ENCODE measurements at places on chromosomes 1 and 21. TPM values are rescaled to one million over a fixed set of nuclear protein-coding genes. Genes with fewer than 3 reads are reported as not detected.

Gene PEAR1
- total RNA-seq = 62.6 TPM

- no peak for DNase-seq
These were observed 45.4 kb downstream of the RPL5 start for GRCh38 chr1:92877081-92877711.

DNA sequence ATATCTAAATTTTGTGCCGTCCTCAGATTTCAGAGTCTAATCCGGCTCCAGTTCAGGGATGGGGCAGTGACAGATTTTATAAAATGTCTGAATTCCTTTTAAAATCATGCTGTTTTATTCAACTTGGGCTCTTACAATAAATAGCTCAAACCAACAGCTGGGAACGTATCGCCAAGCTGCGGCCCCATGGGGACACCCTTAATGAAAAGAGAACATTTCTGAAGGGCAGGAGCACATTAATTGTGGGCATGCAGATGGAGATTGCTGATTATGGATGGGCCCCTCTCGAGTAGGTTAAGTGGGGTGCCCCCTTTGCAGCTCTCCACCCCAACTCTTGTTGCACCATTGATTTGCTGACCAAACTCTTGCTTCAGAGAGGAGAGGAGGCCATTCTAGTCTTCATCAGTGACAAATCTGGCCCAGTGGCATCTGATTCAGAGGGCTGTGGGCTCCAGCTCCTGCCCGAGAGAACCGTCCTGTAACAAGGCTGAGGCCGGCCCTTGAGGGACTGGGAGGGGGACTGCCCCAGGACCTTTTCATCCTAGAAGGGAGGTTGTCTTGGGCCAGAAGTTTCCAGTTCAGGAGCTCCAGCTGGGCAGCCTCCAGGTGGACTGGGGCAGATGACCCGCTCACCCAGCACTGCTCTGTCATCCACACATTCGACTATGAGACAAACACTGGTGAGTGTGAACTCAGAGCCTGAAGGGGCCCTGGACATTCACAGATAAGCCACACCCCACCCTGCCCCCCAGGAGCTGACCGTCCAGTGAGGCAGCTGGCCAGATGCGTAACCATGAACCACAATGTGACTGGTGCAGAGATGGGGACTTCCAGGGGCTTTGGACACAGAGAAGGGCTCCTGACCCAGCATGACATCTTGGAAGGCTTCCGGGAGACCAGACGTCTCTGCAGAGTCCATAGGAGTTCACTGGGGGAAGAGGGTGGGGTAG, 55.1 kb upstream of the TMEM51 start:
- no peak for DNase-seq

Gene NR5A2
- 18.1 TPM for total RNA-seq

DNA sequence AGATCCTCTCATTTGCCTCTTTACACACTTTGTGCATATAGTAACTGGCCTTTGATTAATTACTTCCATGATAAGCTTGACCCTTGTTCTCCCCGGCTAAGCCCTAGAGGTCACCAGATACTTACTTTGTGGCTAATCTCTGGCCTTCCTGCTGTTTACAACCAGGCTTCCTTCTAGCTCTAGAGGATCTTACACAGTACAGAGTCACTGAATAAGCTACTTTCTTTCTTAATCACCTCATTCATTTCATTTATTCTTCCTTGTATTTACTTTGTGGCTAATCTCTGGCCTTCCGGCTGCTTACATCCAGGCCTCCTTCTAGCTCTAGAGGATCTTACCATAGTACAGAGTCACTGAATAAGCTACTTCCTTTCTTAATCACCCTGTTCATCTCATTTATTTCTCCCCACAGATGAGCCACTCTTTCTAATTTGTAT, 144.3 kb upstream of the C1orf21 start:
- DNase-seq = no peak

Gene FCGR2B
- total RNA-seq = not detected

GRCh38 chr1:18641005-18641941, 10.6 kb downstream of the PAX7 start:
- DNase-seq = no peak

DNA sequence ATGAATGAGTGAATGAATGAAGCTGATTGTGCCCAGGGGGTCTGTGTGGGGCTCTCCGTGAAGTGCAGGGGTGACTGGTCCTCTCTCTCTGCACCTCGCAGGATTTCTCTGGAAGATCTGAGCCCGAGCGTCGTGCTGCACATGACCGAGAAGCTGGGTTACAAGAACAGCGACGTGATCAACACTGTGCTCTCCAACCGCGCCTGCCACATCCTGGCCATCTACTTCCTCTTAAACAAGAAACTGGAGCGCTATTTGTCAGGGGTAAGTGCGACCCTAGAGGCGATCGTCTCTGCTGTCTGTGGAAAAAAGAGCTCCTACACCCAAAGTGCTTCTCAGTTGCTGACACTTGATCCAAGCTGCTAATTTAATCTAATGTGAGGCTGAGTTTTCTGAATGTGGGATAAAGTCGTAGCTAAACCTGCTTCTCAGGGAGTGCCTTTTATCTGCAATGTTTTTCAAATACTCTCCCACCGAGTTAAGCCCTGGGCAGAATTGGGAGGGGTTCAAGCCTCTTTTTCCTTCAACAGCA, 101.7 kb downstream of the HUNK start:
- DNase-seq = no peak

DNA sequence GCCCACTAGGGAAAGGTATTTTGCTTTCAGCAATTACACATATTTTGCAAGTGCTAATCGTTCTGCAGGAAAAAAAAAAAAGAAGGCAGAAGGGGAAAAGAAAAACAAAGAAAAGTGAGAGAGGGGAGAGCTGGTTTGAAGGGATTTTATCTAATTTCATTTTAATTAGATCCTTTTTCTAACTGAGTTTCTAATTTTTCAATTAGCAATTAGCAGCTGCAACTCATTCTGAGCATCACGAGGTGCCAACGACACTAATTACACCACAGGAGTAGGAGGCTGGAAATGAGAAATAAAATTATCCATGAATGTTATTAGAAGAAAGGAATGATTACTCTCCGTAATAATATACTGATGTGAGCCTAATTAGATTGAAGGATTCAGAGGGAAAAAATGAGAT, 481.0 kb upstream of the CAMK1G start:
- no peak for DNase-seq

- DNase-seq = no peak
These were observed 12.2 kb upstream of the AXDND1 start for GRCh38 chr1:179353546-179353945.

GRCh38 chr1:45282351-45282750, 44.3 kb upstream of the HPDL start:
- DNase-seq = no peak

Gene NUAK2
- 17.7 TPM for total RNA-seq

DNA sequence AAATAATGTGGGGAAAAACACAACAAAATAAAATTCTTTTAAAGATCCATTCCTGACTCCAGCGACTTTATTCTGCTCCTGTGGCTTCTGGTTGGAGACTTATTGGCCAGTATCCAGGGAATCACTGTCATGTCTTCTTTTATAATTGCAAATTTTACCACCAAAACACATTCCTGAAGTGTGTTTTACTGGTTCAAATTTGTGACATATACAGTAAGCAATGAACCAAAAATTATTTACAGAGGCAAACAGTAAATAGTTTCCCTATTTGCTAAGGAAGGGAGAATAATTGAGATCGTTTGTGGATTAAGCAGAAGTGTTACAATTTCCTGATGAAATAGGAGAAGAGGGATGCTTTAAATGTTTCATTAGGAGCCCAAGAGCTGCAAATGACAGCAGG, 118.7 kb downstream of the ZNF281 start:
- DNase-seq = no peak

DNA sequence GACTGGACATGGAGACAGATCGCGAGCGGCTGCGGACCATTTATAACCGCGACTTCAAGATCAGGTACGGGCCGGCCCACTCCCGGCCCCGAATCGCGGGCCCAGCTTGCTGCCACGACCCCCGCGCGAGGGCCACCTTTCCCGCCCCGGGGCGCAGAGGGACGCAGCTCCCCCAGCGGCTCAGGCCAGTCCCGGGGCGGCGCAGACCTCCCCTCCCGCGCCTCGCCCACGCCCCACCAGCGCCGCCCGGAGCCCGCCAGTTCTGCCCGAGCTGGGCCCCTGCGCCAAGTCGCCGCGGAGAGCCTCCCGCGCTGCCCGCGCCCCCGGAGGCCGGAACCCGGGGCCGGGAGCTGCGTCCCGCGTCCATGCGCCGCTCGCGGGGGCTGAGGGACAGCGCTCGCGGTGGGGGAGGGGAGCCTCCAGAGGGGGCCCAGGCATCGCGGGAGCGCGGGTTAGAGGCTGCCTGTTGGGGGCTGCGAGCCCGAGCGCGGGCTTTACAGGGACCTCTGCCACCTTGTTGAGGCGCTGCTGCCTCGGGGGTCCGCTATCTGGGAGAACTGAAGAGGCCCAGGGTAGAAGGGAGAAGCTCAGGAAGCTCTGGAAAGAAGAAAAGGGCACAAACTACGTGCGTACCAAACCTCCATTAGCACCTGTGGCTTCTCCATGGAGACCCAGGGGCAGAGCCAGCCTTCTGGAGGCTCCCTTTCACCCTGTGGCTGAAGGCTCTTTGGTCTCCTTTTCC, 698 bp downstream of the MOV10 start:
- no peak for DNase-seq

Gene EXTL1
- not detected for total RNA-seq

GRCh38 chr1:40627987-40628902, 37.2 kb downstream of the RIMS3 start:
- DNase-seq = no peak

Gene RUNX1
- total RNA-seq = 11.6 TPM

GRCh38 chr21:31991356-31992331, 118.8 kb downstream of the HUNK start:
- no peak for DNase-seq

Gene TMEM82
- total RNA-seq = not detected

DNA sequence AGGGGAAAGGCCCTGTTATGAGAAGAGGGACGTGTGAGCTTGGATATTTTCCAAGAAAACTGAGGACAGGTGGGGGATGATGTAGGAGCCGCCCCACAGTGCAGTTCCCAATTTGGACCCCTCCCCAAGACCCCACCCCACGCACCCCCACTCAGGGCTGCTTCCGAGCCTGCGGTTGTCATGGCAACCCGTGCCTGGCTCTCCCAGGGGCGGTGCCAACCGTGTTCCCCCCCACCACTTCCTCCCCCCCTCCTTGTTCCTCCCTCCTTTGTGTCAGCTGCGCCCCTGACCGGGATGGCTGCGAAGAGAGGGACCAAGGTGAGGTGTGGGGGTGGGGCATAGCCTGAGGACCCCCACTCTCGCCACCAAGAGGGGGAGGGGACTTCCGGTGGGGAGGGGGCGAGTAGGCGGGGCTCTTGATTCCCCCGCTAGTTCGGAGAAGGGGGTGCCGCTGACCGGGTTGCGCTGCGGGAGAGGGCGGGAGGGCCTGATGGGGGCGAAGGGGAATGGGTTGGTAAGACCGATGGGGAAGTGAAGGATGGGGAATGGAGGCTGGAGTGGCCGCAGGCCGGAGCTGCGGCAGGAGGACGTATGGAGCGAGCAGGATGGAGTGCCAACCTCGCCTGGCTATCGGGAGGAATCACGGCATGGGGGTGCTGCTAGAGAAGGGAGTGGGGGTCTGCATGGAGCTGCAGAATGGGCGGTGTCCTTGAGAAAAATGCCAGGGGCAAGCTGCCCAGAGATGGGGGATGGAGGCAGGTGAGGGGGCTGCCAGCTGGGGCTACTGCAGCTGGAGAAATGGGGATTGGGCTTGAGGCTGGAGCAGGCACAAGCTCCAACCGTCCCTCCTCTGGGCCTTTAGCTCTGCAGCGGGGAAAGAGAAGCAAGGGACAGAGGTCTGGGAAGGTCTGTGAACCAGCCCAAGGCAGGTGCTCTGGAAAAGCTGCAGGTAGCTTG, 953 bp downstream of the TRIM46 start:
- no peak for DNase-seq

Gene SLAMF8
- total RNA-seq = not detected

DNA sequence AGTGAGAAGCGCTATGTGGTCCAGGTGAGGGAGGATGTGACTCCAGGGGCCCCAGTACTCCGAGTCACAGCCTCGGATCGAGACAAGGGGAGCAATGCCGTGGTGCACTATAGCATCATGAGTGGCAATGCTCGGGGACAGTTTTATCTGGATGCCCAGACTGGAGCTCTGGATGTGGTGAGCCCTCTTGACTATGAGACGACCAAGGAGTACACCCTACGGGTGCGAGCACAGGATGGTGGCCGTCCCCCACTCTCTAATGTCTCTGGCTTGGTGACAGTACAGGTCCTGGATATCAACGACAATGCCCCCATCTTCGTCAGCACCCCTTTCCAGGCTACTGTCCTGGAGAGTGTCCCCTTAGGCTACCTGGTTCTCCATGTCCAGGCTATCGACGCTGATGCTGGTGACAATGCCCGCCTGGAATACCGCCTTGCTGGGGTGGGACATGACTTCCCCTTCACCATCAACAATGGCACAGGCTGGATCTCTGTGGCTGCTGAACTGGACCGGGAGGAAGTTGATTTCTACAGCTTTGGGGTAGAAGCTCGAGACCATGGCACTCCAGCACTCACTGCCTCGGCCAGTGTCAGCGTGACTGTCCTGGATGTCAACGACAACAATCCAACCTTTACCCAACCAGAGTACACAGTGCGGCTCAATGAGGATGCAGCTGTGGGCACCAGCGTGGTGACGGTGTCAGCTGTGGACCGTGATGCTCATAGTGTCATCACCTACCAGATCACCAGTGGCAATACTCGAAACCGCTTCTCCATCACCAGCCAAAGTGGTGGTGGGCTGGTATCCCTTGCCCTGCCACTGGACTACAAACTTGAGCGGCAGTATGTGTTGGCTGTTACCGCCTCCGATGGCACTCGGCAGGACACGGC, 2.2 kb downstream of the CELSR2 start:
- DNase-seq = no peak

DNA sequence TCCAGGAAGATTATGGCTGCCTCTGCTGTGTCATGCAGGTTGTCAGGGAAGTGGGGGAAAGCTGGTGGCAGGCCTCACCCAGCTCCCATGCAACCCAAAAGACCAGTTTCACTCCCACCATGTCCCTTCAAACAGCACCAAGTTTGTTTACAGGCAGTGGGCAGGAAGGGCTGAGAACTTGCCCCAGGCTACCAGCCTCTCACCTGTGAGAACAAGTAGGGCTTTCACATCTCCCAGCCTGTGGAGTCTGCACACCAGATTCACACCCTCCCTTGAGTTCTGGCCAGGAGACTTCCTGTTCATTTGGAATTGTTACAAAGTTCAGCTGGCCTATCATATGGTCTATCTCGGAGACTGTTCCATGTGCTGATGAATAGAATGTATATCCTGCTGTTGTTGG, 27.8 kb downstream of the RPAP2 start:
- no peak for DNase-seq

DNA sequence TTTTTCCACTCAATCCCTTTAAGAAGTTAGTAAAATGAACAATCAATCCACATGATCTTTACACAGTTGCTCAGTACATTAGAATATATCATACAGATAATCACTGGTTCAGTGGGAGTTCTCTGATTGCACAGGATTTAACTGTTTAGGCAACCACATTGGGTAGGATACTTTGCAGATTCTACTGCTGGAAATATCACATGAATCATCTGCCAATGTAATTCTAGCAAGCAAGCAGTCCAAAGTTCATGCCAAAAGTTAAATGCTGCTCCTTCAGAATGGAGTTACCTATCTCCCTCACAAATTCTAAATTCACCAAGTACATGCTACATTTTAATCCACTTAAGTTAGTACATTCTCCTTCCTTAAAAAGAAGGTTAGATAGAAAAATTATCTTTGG, 52.4 kb downstream of the NEGR1 start:
- DNase-seq = no peak

Data from glomerular endothelial cell (primary cell).